ENCODE measurements at places on chromosomes 7 and 10.

GRCh38 chr10:32461203-32461602 lies 15.3 kb downstream of the CCDC7 start:
- DNase-seq = no peak

- no peak for DNase-seq
Measured at GRCh38 chr10:11431216-11431555, 180.3 kb downstream of the USP6NL start.

- DNase-seq = no peak
Measured at GRCh38 chr10:3747984-3748383, 37.0 kb downstream of the KLF6 start.

DNA sequence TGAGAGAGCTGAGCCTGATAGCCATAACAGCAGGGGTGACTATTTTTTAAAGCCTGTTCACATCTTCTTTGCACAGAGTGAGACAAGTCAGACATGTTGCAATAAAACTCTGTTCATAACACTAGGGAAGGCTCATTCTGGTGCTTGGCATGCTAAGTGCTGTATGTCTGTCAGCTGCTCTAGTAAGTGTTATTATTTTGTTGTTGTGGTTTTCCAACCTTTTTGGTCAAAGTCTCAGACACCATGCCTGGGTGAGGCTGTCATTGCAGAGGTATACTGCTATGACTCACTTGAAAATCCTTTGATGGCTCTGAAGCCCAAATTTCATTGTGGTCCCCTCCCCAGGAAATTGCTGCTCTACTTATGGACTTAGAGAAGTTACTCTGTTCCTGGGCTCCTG lies 129.7 kb downstream of the ADRA2A start:
- no peak for DNase-seq

DNA sequence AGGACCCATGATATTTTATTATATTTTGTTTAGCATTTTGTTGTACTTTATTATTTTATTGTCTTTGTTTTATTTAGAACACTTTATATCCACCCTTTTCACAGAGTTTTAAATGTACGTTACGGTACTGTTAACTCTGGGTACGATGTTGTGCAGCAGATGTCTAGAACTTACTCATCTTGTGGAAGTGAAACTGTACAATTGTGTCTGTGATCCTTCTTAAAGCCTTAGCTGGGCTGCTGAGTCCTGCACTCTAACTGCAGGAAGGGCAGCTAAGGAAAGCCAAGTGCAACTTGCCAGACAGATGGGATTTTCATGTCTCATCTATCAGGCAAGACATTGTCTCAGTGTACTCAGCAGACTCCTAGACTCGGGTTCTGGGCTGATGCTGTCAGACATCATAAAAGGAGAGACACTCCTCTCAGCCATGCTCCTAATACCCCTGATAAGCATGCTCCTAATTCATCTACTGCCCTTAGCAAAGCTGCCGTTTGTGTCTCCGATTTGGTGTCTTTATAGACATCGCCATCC lies 14.6 kb upstream of the INSYN2A start:
- DNase-seq = no peak

- no peak for DNase-seq
Measured at GRCh38 chr7:152751449-152752141, 8.0 kb upstream of the ACTR3B start.

DNA sequence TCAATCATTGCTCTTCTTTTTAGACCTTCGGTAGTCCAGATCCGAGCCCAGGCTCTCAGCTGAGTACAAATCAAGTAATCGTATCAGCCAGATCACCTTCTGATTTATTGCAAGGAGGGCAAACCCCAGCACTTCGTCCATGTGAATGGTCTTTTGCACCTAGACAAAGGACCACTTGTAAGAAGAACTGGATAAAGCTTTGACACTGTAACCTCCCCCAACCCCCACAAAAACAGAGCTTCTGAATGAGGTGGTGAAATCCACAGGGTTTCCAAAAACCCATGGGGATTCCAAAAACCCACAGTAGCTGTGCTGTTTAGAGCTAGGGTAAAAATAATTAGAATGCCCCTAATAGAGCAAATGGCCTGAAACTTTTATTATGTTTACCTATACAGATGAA lies 148.8 kb upstream of the ODAD2 start:
- DNase-seq = no peak

DNA sequence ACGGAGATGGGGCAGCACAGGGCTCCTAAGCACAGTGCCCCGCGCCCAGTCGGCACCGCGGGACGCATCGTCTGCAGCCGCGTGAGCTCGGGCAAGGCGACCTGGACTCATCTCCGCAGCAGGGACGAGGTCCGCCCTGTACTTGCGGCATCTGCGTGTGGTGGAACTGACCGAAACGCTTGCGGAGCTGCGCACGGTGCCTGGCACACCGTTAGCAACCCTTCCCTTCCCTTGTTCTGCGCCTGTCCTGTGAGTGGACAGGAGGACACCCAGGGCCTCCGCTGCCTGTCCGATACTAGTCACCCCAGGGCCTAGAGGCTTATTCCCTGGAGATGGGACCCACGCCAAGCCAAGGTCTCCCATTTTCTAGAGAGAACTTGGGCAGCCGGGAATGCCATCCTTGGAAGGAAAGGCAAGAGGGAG lies 98.5 kb downstream of the WDR11 start:
- DNase-seq = no peak

GRCh38 chr10:68043030-68043429 lies 32.1 kb downstream of the HERC4 start:
- no peak for DNase-seq

DNA sequence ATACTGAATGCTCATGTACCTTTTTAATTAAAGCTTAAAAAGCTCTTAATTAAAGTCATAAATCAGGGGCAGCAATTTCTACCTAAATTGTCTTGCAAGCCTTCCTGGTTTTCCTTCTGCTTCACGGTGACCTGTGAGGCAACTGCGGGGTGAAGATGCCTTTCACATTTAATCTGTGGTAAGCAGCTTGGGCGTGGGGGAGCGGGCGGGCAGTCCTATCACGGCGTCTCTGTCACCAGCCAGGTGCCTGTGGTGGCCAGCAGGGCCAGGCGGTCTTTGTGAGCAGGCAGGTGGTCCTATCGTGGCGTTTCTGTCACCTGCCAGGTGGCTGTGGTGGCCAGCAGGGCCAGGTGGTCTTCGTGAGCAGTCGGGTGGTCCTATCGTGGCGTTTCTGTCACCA lies 269.2 kb upstream of the PPP2R2D start:
- DNase-seq = no peak

- DNase-seq = no peak
Measured at GRCh38 chr7:30209951-30210350, 74.4 kb upstream of the ZNRF2 start.

- DNase-seq = no peak
Measured at GRCh38 chr7:78528964-78529363, 730.4 kb downstream of the PHTF2 start.

- no peak for DNase-seq
Measured at GRCh38 chr7:42932811-42933591, 825 bp downstream of the MRPL32 start.

DNA sequence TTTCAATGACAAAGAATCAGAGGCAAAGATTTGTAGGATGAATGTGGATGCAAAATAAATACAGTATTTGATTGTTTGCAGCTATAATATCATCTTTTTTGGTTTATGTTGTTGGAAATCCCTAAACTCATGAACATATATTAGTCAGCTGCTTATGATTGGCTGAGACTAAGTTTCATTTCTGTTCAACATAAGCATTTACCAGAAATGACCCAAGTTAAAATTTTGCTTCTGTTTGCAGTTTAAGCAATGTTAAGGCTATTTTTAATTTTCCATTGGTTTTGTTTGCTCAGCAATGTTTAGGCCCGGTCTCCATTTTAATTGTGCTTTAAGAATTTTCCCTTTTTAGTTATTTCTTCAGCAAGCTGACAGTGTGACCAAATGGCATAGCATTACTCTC lies 22.0 kb downstream of the GIMAP6 start:
- no peak for DNase-seq

DNA sequence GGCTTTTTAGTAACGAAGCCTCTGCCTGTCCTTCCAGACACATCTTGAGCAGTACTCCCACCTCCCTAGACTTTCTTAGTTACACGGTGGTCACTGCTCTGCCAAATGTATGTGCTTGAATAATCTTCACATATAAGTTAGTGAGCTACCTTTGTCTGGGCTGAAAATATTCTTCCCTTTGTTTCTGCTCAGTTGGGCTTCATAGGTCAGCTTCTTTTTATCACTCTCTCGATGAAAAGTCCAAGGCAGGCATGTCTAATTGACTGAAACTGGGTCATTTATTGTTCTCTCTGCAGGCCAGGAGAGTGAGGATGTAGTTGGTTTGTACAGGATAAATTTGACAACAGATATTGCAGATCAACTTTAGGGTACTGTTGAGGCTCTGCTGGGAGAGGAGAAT lies 636.7 kb upstream of the IGFBP3 start:
- no peak for DNase-seq

GRCh38 chr7:22865602-22865960 lies 42.9 kb upstream of the TOMM7 start:
- no peak for DNase-seq

- no peak for DNase-seq
Measured at GRCh38 chr7:64636386-64636785, 29.5 kb upstream of the ZNF107 start.

DNA sequence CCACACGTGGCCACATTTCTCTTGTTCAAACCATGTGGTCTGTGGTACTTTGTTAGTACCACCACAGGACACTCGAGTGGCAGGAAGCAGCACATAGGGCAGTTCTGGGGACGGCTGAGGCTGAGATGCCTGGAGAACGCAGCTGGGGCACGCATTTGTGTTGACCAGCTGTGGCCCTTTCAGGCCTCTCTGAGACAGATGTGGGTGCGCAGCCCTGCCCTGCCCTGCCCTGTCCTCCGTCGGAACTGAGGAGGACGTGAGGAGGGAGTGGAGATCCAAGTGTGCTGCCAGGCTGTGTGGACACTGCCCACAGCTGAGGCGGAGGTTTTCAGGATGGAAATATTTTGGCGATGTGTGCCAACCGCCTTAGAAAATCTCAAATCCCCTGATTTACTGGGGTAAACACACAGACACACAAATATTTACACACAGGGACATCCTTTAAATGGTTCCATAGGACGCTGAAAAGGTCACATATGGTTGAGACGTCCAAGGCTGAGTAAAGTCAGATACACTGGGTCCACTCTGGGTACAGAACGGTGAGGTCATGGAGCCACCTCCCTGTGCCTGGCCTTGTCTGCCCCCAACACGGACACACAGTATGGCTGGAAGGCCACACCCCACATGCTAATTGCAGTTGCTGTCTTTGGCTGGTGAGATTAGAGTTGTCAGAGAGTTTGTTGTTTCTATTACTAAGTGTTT lies 14.8 kb downstream of the BHLHA15 start:
- no peak for DNase-seq
